Right renal pelvis (tissue), 4 donors: ENCODE measurements at places on chromosomes 6 and 20.

GRCh38 chr6:169293196-169293595, 39.5 kb upstream of the THBS2 start:
- DNase-seq: no peak

GRCh38 chr6:105235155-105235554, 55.3 kb upstream of the POPDC3 start:
- DNase-seq: no peak

DNA sequence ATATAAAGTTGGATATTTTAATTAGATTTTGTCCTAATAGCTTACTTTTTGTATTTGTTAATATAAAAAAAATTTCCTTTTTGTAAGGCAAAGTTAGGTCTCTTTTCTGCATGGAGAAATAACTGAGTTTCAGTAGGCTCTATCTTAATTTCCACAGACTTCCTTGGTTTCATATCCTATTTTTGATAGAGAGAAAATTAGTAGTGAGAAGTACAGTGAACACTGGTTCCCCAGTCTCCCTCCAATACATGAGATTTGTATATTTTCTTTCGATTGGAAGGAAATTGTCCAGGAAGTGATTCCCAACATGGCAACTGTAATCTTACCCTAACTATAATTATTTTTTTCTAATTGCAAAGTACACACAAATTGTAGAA, 26.4 kb downstream of the TRIM27 start:
- no peak for DNase-seq

DNA sequence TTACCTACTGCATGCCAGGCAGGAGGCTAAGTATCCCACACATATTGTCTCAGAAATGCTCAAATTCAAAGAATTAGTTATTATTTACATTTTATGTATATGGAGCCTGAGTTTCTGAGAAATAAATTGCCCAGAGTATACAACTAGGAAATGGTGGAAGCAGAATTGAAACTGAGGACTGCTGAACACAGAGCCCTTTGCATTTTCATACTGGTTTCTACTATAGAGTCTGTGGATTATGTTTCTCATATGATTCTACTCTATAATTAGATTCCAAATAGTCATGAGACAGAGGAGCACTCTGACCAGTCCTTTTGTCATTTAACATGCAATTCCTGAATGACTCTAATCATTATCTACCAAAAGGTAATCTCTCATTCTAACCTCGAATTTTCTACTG, 254.3 kb downstream of the LMBRD1 start:
- no peak for DNase-seq

GRCh38 chr6:82251942-82252341, 4.4 kb upstream of the IBTK start:
- no peak for DNase-seq

DNA sequence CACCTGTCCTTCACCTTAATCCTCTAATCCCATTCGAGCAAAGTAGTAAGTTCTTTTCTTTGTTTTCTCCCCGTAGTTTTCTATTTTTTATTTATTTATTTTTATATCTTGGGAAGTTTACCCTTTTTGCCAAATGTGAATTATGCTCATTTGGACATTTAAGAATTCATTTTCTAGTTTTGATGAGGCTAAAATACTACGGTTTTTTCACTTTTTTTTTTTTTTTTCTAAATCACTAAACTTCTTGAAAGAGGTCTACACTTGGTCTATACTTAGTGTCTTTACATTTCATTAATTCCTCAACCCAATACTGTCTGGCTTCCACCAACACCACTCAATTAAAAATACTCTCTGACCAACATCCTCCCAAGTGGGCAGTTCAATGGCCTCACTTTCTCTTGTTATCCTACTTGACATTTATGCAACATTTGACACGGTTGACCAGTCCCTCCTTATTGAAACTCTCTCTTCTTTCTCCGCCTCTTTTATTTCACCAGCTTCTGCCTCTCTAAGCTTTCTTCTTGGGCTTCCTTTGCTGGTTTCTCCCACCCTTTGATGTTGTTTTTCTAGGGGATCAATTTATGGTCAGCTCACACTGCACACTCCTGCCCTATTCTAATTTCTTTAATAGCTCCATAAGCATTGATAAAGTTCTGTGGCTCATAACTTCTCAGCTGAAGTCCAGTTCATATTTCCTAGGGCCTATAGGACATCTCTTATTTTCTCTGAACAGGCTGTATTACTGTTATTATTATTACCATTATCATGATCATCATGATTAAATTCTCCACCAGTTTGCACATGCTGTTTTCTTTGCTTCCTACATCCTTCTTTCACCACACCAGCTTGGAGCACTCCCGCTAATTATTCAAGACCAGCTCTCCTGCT, 72.6 kb upstream of the CITED2 start:
- DNase-seq: no peak

GRCh38 chr6:71248878-71249544, 39.6 kb upstream of the OGFRL1 start:
- DNase-seq: no peak

GRCh38 chr20:3235666-3236324, 3.2 kb downstream of the SLC4A11 start:
- DNase-seq: no peak
